ENCODE measurements at places on chromosomes 6 and 20. TPM values are rescaled to one million over a fixed set of nuclear protein-coding genes. Genes with fewer than 3 reads are reported as not detected.

DNA sequence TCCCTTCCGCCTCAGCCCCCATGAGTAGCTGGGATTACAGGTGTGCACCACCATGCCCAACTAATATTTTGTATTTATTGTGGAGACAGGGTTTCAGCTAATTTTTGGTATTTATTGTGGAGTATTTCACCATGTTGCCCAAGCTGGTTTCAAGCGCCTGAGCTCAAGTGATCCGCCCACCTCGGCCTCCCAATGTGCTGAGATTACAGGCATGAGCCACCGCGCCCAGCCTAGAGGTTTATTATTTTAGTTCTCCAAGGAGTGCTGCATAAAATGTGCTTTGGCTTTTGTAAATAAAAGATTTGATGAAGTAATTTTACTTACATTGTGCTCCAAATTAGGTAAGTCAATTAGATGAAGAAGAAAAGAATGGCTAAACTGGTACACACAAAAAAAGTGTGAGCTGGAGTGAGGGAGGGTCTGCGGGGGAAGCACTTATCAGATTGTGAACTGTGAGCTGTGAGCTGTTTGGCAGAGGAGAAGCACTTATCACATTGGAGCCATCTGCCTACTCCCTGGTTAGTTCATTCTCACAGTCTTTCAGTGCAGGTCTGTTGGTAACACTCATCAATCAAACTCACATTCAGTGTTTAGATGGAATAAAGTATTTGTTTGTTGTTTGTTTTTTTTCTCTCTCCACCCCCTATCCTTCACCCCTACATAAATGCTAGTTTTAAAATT, 398.0 kb downstream of the EPHA7 start:
- no peak for DNase-seq

- no peak for DNase-seq
Observed at GRCh38 chr6:21887231-21888185, 294.0 kb downstream of the SOX4 start.

DNA sequence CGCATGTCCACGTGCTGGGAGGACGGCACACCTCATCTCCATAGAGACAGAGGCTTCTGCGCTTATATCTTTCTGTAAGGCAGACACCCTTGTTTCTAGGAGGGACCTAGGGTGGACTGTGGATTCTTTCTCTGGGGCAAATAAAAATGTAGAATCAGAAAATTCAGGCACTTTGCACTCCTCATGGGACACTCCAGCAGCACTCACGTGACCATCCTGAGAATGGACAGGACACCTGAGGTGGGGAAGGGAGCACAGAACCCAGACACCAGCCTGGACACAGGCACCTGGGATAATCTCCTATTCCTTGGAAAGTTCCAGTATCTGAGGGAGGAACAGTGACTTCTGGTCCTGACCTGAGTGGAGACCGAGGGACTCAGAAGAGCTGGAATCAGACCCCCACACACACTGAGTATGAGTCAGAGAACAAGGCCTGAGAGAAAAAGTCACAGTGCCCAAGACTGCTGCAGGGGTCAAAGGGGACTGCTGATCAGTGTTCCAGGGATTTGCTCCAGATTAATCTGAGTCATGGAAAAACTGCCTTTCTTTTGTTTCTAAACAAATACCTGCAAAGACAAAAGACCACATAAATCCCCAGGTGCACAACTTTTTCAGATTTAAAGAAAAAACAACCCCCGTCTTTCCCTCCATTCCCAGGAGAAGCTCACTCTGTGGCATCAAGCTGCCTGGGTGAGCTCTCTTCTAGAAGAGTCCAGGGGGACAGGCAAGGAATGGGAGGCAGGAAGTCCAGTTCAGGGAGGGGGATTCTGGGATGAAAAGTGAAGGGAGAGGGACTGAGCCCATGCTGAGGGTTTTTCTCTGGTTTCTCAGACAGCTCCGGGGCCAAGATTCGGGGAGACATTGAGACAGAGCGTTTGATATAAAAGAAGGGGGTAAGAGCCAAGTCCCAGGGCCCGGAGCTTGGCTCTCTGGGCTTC, 35.6 kb upstream of the MICB start:
- DNase-seq = no peak

DNA sequence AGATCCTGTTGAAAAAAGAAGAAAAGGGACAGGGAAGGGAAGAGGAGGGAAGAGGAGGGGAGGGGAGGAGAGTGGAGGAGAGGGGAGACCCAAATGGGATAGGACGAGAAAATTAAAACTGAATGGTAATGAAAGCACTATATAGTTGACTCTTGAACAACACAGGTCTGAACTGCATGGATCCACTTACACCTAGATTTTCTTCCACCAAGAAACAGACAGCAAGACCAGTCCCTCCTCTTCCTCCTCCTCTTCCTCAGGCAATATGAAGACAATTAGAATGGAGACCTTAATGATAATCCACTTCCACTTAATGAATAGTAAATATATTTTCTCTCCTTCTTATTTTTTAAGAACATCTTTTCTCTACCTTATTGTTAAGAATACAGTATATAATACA, 113.5 kb downstream of the EPB41L2 start:
- no peak for DNase-seq

GRCh38 chr6:15800841-15801617, 138.2 kb upstream of the DTNBP1 start:
- no peak for DNase-seq

GRCh38 chr6:150937132-150937906, 71.8 kb downstream of the MTHFD1L start:
- no peak for DNase-seq

GRCh38 chr6:18477301-18477941, 90.3 kb downstream of the RNF144B start:
- DNase-seq = no peak

DNA sequence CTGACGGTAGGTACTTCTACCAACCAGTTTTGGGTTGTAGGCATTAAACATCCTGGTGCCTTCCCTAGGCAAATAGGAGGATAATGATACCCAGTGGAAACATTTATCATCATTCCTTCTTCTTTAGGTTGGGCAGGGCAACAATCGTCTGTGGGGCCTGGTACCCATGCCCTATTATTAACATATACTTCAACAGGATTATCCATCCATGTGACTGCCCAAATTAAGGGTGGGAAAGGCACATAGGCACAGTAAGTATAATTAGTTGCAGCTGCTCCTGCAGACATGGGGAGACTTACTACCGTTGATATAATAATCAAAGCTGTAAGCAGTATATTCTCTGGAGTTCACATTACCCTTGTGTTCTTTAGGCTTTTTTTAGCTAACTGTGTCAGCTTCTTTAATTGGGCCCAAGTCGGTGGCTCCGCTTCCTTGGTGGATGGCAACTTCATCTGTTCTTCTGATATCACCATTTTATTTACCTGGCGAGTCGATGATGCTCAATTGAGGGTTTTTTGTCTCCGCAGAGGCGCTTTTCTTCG, 16.8 kb downstream of the RPL7L1 start:
- no peak for DNase-seq

GRCh38 chr20:6530254-6530653, 237.2 kb upstream of the BMP2 start:
- DNase-seq = no peak

DNA sequence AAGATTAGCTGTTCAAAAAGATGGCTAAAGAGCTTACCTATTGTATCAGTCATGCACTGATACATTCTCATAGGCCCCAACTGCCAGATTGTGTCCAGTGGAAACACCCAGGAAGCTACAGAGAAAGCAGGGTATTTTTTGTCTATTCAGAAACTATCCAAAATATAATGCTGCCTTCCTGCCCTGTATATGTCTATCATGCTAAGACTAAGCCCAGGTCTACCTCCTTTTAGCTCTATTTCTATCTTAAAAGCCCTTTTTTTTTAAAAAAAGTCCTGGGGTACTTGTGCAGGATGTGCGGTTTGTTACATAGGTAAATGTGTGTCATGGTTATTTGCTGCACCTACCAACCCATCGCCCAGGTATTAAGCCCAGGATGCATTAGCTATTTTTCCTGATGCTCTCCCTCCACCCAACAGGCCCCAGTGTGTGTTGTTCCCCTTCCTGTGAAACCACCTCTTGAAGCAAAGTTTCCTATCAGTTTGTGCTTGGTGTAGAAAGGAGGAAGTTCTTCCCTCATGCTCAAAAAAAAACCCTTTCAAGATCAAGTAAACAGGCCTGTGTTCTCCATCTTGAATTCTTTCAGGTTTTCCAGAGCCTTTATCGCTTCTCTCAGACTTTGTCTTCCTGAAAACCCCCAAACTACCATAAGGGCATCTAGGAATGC, 514 bp downstream of the DEFB129 start:
- DNase-seq = no peak

- DNase-seq = no peak
Observed at GRCh38 chr20:50366270-50367103, 143.7 kb upstream of the PTPN1 start.

DNA sequence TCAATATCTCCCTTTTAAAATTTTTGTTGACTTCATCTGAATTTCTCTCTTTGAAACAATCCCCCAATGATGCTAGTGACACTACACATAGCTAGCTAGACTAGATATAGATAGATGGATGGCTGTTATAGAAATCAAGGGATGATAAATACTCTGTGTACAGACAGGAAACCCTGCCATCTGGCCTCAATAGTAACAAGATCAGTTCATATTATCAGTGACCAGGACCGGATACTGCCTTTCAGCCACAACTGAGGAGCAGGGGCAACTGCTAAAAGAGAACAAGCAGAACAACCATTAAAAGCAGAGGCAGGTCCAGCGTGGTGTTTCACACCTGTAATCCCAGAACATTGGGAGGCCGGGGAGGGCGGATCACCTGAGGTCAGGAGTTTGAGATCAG, 118.3 kb upstream of the FAM184A start:
- DNase-seq = no peak

DNA sequence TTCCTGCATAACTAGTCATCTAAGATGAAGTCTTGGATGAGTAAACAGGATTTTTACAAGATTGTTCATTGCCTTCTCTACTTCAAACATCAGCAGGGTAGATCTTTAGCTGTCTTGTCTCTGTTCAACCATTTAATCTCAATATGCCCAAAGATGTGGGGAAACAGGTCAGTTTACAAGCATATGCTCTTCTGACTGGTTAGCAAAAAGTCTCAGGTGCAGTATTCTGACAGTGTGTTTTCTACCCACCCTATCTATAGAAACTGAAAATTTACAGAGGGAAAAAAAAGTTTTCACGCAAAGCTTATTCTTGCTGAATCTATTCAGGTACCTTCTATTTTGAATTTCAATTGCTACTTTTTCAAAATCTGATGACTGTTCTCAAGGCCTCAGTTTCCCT, 29.0 kb downstream of the MAP3K5 start:
- no peak for DNase-seq

- no peak for DNase-seq
Observed at GRCh38 chr20:58755062-58755697, 62.6 kb downstream of the NPEPL1 start.

- no peak for DNase-seq
Observed at GRCh38 chr6:12203001-12203400, 87.2 kb upstream of the EDN1 start.

DNA sequence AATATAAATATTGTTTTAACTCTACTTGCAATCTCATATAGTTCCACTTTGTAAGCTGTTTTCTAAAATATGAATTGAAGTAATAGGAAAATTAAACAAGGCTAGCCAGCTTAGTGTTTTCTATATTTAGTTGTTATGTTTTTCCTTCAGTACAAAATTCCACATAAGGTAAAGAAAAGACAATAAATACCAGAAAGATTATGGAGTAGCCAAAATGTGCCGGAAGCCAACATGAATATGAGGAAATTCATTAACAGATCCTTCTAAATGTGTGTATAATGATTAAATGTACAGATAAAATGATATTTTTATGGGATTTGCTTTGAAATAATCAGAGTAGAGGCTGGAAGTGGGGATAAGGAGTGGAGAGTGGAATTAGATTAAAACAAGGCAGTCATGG, 52.5 kb upstream of the COL21A1 start:
- DNase-seq = no peak

GRCh38 chr6:14582749-14583148, 465.2 kb downstream of the CD83 start:
- DNase-seq = no peak

DNA sequence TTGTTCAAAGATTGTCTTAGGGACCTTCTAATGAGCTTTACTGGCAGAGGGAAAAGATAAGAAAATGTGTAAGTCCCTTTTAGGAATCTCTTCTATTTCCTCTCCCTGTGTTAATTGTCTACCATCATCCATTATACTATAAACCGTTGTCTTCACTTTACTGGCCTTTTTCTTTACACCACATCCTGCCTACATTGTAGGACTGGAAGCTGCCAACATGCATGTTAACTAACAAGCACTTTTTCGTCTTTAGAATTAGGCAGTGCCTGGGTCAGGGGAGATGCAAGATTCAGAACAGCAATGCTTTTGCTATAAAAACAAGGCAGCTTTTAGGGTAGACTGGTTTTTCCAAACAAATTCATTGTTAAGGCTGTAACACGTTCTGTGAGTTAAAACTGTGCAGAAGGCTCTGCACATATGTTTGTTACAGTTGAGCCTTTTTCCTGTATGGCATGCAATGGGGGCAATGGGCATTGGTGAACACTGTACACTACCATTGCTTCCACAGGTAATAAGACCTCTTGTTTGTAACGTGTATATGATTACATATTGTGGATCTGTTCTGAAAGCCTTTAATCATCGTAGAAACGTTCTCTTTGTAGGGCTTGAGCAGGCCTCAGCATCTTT, 10.9 kb upstream of the PKIG start:
- DNase-seq = no peak

GRCh38 chr6:80021591-80021990, 17.1 kb downstream of the TTK start:
- no peak for DNase-seq

DNA sequence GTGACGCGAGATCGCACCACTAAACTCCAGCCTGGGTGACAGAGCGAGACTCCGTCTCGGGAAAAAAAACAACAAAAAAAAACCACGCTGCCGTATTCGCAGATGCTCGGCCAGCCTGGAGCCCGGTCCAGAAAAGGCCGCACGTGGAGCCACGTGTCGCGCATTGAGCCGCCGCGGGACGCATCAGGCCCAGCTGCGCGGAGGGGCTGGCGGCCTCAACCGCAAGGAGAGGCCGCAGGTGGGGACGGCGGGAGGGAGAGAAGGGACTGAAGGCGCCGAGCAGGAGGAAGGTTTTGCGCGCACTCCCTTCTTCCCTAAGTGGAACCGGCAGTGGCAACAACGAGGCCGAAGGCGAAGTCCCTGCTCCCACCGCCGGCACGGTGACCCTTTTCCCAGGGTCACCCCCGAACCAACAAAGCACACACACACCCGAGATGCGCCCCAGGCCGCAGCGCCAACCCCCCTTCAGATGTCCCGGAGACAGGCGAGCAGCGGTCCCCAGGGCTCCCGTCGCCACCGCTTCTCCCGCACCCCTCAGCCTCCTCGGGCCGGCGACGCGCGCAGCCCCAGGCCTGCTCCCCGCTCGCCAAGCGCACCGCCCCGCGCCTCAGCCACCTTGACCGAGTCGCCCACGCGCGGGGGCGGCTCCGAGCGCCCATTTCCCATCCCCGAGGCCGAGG, 681 bp downstream of the SYCP2 start:
- DNase-seq = no peak

- DNase-seq = no peak
Observed at GRCh38 chr20:3068986-3069900, 2.2 kb upstream of the OXT start.

GRCh38 chr20:10805764-10806163, 132.0 kb upstream of the JAG1 start:
- DNase-seq = no peak

The GJA1 gene
- total RNA-seq = 87.7 TPM

The CAGE1 gene
- under 0.01 TPM for total RNA-seq

The DUSP15 gene
- 3.0 TPM for total RNA-seq

The GTF3C6 gene
- total RNA-seq = 44.8 TPM

The LRRC1 gene
- 12.0 TPM for total RNA-seq

The RAET1E gene
- total RNA-seq = not detected

The PKHD1 gene
- total RNA-seq = under 0.01 TPM

The ACTL10 gene
- 1.1 TPM for total RNA-seq

The STK35 gene
- 13.9 TPM for total RNA-seq

The EXOC2 gene
- total RNA-seq = 63.8 TPM

The GNAS-AS1 gene
- 0.94 TPM for total RNA-seq

The CGA gene
- not detected for total RNA-seq

All from occipital lobe (tissue), 3 donors.